ENCODE measurements at places on chromosomes 1 and 21. TPM values are rescaled to one million over a fixed set of nuclear protein-coding genes. Genes with fewer than 3 reads are reported as not detected.
A peak's percentile ranks its signal among the peaks of the same experiment; 100 is the strongest.

ADCY10 gene
- total RNA-seq: 0.07 TPM

RAB3B gene
- total RNA-seq: 33.9 TPM

SPRR2A gene
- total RNA-seq: not detected

RBP7 gene
- not detected for total RNA-seq

DCST1 gene
- not detected for total RNA-seq

CD2 gene
- total RNA-seq: not detected

ZNF644 gene
- total RNA-seq: 37.9 TPM

DNMT3L gene
- total RNA-seq: not detected

GRIK1 gene
- 0.24 TPM for total RNA-seq

SYCP1 gene
- total RNA-seq: not detected

LAX1 gene
- not detected for total RNA-seq

LENEP gene
- 0.72 TPM for total RNA-seq

- no peak for DNase-seq
Observed at GRCh38 chr1:228397966-228398365, 8.7 kb downstream of the TRIM11 start.

DNA sequence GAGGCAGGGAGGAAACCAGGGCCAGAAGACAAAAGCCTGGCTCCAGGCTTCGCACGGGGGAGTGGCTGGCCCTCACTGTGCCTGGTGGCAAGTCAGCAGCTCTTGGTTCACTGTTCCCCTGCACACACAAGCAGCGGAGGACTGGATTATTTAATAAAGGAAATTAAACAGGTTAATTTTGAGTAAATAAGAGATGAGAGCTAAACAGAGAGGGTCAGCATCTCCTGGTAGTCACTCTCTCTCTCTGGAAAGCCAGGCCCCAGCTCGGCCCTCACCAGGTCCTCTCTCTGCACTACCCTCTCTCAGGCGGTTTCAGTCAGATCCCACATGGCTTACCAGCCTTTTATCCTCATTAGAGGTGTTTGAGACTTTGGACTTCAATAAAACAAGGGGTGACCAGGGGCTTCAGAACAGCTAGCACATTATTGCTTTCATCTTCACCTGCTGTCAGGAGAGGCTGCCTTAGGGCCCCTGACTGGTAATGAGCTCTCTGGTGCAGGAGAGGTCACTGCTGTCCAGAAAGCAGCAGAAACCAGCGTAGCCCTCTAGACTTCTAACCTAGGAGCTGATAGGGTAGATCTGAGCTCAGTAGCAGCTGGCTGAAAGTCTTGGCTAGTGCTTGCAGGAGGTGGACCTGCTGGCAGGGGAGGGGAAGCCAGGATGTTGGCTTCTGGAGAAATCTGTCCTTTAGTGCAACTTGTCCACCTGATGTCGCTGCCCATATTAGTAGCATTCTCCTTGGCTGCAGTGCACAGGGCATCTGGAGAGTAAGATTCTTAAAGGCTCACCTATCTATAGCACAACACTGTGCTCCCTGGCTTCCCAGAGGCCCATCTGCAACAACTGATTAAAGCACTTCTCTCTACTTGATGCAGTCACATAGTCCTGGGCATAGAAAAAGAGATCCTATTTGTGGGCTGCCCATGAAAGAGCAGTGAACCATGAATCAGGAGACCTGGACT, 45.9 kb downstream of the SYT6 start:
- DNase-seq: no peak

- no peak for DNase-seq
Observed at GRCh38 chr1:228339766-228340685, 66.6 kb downstream of the TRIM11 start.

DNA sequence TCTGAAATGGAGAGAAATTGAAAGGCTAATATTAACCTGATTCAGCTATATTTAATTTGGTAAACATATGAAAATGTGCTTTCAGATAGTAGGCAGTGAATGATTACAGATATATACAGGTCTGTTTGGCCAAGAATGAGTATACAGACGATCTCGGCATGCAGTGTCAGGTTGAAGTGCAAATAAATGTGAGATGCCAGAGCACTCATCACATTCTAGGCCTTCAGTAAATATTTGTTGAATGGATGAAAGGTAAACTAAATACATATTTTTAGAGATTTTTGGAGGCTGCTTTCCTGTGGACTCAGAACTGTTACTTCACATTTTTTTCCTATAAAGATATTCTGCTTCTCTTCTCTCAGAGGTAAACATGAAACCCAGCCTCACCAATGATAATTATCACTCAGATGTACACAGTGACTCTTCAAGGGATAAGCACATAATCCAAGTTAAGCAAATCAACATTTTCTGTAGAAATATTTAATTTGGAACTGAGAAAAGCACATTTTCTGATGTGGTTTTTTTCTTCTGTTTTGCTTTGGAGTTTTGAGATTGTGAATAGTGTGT, 702.9 kb downstream of the BRINP3 start:
- DNase-seq: no peak

DNA sequence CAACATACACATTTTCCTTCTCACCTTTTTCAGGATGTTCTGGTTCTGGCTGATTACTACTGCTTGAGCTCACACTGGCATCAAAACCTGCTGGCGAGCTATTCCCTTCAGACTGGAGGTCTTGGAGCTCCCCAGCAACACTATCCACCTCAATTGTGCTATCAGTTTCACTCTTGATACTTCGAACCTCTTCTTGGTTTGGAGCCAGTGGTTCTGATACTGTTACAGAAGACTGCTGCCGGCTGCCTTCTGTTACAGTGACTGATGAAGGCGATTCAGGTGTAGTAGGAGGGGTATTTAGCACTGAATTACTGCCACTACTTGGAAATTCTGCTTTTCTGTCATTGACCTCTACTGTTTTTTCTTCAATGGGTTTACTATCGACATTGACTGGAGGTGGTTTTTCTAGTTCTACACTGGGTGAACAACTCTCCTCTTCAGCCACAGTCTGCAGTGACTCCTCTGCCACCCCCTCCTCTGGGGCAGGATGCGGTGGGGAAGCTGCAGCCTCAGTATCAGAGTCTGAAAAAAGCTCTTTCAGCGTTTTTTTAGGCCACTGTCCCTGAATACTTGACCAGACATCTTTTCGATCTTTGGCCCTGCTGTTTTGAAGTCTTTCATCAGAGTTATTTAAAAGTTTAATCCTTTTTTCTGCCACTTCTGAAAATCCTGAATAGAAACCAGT, 20.7 kb upstream of the RBM34 start:
- no peak for DNase-seq

- no peak for DNase-seq
Observed at GRCh38 chr1:156420205-156421061, 51.4 kb downstream of the RHBG start.

- DNase-seq: no peak
Observed at GRCh38 chr21:32162727-32163320, 116.0 kb downstream of the MIS18A start.

DNA sequence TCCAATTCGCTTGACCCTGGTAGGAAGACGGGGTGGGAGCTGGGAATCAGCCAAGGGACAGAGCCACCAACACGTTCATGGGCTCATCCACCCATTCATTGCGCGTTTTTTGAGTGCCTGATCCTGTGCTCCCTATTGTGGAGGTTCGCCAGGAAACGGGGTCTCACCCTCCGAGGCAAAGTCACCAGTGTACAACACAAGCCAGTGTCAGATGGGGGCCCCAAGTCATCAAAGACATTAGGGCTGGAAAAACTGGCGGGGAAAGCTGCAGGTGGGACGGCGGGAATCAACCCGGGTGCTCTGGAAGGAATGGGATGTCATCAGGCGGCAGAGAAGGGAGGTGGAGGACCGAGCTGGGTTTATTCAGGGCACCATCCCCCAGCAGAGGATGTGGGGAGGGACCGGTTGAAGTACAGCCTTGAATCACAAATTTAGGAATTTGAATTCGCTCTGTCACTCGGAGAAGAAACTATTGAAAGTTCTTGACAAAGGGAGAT, 667 bp upstream of the NID1 start:
- DNase-seq: no peak

GRCh38 chr1:92832537-92833114, 786 bp downstream of the RPL5 start:
- no peak for DNase-seq

GRCh38 chr21:41185802-41186201, 17.8 kb downstream of the BACE2 start:
- no peak for DNase-seq

DNA sequence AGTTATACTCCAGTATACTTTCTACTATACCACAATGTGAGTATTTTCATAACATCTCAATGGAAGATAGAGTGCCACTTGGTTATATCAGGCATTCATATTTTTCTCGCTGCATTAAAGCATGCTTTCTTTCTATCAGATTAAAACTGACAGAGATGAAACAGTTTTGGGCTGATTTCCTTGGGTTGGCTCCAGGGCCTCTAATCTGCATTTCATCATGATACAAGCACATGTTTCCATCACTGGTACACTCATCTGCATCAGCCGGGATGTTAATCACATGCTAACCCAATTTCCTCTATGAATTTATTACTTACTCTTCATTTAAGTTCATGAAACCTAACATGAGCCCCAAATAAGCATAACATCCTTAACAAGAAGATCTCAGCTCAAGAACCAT, 289.0 kb upstream of the DAB1 start:
- DNase-seq: no peak

GRCh38 chr1:11059155-11059967, 457 bp downstream of the SRM start:
- DNase-seq: no peak

DNA sequence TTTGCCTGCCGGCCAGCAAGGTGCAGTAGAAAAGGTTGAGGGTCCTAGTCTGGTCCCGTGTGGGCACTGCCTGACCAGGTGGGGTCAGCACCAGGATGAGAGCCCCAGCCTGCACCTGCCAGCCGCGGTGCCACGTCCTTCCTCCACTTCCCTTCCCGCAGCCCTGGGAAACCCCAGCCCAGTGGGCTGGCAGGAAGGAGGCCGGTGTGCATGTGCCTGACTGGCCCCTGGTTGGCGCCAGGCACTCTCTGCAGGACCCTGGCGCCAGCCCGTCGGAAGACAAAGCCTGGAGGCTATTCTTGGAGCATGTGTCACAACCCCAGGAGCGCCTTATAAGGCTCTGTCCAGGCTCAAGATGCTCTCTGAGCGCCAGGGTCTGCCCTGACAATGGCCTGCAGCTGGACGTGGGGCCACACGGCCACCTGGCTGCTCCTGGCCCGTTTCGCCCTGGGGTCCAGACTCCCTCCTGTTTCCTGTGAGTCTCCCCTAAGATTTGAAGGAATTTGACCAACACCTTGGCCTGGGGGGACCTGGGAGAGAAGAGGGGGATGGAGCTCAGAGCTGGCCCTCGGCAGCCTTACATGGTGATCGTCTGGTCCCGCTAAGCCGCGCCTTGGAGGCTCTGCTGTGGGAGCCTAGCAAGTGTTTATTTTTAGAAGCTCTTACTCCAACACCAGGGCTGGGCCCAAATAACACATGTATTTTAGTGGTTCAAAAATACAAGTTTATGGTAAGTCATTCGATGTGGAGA, 31.9 kb upstream of the POFUT2 start:
- peak; percentile 89 for DNase-seq

GRCh38 chr1:230291731-230292620, 134.2 kb downstream of the PGBD5 start:
- DNase-seq: peak; percentile 84

- DNase-seq: peak; percentile 50
Observed at GRCh38 chr1:44662683-44663030, 11.6 kb downstream of the TMEM53 start.

GRCh38 chr1:228337711-228338520, 68.7 kb downstream of the TRIM11 start:
- no peak for DNase-seq

DNA sequence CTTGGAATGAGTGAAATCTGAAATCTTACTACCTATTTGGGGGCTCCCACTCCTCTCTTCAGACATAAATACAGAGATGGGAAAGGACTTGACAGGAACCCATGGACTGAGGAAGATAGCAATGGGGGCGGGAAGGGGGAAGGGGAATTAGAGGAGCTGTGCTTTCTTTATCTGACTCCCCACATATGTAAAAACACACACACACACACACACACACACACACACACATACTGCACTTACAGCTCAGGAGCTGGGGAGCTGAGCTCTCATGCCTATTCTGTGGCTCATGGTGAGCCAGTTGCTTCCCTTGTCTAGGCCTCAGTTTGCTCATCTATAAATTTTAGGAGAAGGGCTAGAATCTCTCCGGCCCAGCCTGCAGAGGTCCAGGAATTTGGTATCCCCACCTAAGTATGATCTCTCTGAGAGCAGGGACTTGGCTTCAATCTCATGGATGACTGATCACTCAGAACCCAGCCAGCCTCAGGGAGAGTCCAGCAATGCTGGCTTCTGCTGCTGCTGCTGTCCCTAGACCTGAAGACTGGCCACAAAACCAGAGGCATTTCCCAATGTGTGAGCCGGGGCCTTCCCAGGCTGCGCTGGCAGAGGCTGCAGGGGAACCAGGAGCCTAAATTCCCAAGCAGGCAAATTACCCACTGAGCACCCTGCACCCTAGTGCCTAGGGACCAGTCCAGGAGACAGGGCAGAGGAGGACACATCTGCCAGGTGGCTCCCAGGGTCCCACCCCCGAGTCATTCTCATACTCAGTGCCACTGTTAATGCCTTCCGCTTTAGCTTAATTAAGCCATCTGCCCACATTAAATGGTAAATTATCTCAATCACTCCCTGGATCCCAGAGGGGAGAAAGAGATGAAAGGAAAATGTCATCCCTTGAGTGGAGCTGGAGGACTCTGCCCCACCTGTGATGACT, 57.5 kb upstream of the RBM15 start:
- DNase-seq: no peak

DNA sequence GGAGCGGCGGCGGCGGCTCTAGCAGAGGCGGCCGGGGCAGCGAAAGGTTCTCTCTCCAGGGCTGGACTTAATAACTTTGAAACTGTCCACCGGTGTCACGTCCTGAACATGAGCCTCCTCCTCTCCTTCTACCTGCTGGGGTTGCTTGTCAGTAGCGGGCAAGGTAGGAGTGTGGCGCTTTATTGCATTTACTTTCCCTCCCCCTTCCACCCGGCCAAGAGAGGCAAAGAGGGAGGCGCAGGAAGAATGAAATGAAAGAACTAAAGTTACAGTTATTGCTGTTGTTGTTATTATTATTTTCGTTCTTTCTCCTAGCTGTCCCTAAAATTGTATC, 214 bp downstream of the NCAM2 start:
- no peak for DNase-seq

DNA sequence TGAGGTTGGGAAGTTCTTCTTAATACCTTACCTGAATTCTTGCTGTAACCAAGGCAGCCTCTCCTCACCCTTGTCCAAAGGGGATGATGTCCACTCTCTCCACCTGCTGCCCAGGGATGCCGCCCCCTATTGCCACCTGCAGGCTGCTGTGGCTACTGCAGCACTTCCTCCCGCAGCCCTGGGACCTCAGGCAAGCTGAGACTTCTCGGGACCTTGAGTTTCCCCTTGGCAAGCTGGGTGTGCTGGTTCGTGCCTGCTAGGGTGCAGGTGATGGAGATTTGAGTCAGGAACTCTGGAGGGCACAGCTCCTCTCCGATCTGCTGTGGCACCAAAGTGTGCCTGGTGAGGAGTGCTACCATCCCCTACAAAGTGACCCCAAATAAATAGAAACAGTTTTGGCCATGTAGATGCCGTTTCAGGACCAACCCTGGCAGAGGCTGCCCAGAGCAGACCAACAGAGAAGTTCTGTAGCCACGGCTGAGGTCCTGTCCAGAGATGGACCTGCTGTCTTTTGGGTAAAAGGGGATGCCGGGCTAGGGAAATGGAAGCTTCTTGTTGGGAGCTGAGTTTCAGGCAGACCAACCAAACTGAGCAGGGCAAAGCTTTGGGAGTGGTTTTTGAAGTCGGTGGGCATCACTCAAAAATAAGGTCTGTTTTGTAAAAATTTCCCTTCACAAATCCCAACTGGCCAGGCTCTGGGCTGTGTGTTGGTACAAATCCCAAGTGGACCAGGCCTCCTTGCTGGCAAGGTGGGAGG, 31.7 kb downstream of the RUNX3 start:
- DNase-seq: peak; percentile 58
